ENCODE measurements at places on chromosomes 7 and 10.
A peak's percentile ranks its signal among the peaks of the same experiment; 100 is the strongest.

DNA sequence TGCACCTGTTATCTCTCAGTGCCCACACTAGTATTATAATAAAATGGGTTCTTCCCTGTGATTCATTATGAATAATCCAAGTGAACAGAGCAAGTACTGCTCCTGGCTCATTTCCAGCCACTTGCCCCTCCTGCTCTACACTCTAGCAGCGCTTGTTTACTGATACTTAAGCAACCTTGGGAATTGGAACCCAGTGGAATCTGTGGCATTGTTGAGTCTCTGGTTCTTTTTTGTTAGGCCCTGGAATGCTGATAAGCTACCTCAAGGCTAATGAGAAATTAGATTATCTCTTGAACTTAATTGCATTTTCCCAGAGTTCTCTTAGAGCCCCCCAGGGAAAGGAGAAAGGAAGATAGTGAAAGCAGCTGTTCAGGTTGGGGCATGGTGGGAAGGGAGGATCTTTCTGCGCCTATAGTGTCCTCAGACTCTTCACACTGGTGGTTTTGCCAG is 34.0 kb downstream of the PRKAR2B start:
- peak; percentile 53 for DNase-seq

DNA sequence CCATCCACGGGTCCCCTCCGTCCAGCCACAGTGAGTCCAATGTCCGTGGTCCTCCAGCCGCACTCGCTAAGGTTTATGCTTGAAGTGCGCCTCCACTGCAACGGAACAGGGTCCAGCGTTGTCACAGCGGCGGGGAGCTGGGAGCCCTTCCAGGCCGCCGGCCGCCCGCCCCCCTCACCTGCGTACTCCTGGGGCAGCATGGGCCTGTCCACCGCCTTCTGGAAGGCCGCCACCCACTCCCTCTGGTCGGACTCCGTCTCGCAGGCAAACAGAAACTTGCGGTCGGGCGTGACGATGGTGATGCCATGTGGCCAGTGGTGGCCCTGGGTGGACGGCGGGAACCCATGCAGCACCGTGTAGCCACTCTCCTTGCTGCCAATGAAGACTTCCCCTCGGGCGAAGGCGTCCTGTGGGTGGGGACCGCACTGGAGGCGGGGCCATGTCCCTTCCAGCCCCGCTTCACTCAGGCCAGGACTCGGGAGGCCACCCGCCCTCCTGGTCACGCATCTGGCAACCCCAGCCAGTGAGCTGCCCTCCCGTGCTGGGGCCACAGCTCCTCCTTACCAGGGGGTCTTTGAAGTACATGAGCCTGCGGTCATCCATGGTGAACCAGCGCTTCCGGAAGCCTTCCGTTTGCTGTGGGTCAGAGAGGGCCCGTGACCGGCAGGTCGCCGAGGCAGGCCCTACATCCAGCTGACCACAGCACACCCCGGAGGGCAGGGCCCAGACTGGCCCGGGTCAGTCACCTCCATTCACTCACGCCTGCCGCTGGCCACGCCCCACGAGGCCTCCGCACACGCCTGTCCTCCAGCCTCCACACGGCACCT is 22.7 kb downstream of the GET4 start:
- no peak for DNase-seq

GRCh38 chr7:13077466-13077865 is 390.0 kb downstream of the ARL4A start:
- no peak for DNase-seq

DNA sequence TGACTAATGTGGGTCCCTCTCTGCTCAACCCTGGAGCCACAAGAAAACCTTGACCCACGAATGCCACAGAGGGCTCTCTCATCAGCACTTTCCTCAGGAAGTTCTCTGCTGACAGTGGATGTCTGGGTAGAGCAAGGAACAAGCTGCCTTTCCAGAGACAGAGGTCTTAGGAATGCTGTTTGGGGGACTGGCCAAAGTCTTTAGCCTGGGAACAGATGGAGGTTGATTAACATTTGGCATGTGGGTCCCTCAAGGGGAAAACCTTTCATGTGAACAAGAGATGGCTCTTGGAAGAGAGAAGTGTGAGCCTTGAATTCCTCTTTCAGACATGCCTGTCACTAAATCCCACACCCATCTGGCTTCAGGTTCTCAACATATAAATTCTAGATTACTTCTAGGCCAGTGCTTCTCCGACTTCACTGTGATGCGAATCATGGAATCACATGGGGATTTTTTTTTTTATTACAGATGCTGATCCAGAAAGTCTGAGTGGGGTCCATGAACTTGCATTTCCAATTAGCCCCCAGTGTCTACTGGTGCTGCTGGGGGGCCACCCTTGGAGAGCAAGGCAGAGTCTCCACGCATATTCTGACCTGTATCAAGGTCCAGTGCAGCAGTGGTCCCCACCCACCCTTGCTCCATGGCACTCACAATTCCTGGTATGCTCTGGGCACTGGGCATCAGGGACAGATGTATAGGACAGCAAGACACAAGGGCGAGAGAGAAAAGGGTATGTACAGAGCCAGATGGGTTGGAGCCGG is 360.4 kb downstream of the CXCL12 start:
- DNase-seq, result no peak

DNA sequence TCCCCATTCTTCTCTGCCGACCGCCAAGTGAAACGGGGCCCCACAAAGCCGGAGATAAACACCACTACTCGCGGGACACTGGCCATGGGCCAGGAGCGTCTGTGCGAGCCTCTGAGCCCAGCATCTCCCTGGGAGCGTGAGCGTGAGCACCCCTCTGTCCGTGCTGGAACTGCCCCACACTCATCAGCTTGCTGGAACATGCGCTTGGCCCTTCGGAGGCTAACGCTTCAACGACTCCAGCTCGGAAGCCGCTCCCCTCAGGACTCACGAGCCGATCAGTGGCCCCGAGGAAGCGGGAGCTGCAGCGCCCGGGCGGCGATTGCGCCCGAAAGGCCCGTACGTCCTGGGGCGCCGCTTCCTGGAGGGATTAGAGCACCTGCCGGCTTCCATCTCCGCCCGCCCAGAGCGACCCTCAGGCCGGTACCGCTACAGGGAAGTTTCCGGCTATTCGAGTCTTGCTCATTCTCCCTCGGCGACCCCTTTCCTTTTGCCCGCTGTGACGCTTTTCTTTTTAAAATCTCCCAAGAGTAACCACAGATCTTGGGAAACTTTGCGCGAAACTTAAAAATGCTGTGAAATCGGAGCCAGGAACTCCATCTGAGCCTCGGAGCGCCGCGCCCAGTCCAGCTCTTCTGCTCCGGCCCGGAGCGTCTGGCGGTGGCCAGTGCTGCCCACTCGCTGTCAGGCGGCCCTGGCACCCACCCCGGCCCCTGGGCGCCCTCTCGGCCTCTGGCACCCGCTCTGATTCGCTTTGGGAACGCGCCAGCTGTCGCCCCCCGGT is 1.0 kb downstream of the TLL2 start:
- peak; percentile 65 for DNase-seq

GRCh38 chr10:78274491-78274890 is 240.8 kb downstream of the RPS24 start:
- no peak for DNase-seq
